Kasumi-1 (cell line): ENCODE measurements at places on chromosomes 5 and 9.

DNA sequence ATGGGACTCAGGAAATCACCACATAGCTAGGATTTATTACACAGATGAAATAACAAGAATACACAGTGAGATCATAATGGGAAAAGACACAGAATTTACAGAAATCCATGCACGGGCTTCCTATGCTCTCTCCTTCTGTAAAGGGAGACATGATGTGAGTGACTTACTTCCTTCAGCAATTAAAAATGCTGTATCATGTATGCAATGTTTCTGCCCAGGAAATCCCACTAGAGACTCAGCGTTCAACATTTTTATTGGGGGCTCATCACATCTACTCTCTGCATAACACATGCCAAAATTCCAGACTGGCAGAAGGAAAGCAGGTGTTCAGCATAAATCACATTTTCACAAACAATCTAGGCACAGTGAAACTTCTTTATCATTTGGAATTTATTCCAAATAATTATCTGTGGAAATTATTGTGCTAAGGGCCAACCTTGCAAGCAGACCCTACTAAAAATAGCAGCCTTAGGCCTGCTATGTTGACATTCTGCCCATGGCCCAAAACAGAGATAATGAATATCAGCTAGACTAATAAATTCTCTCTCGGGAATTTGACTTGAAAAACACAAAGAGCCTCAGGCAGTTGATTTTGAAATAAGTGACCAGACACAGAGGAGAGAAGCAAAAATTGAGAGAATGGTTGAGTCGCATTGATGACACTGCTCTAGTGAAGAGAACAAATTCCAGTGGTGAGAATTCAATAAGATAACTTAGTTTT lies 31.4 kb upstream of the SELENOP start:
- DNase-seq: no peak

DNA sequence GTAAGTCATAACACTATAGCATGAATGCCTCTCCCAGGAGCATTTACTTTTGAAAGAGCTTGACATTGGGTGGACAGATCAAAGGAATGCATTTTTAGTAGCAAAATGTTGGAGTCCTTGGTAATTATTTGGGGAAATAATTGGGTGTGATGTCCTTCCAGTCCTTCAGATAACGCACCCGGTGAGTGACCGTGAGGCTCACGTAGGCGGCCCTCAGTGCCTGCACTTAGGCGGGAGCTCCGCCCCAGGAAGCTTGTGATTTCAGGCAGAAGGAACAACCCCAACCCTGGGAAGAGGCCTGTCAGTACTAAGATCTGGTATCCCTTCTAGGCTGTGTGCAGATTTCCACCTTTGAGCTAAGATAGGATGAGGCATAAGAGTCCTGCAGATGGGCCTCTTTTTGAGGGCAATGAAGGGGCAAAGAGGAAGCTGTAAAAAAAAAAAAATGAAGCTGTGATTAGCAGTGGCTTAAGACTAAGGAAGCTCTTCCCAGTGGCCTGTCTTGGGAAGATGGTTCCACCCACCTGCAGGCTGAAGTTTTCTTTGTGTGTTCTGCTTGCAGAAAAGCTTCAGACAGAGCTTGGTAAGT lies 14.9 kb downstream of the BTNL9 start:
- DNase-seq: no peak

GRCh38 chr9:113222482-113222841 lies 1.1 kb downstream of the SLC31A1 start:
- no peak for DNase-seq

DNA sequence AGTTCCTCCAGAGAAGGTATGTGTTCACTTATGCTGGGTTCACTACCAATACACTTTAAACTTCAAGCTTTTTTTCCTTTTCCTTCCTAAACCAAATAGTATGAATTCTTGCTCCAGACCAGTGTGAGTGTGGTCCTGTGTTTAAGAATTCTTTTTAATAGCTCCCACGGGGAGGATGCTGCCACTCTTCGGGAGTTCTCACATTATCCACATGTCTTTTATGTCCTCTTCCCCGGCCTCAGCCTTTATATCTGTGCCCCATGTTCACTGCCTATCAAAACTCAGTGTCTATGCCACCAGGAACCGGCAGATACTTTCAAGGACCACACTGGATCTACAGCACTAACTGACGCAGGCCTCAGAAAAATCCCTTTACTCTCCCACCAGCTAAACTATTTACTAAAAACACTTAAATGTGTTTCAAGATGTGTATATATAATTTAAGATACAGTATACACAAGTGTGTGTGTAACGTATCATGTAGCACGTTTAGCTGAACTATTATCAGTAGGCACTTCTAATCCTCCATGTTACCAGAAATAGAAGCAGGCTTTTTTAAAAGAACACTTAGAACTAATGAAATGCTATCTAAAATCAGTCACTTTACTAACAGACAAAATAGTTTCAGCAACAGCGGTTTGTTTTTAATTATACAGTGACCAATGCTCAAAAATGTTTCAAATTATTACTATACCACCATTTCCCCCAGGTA lies 88.0 kb downstream of the PLPP1 start:
- no peak for DNase-seq

DNA sequence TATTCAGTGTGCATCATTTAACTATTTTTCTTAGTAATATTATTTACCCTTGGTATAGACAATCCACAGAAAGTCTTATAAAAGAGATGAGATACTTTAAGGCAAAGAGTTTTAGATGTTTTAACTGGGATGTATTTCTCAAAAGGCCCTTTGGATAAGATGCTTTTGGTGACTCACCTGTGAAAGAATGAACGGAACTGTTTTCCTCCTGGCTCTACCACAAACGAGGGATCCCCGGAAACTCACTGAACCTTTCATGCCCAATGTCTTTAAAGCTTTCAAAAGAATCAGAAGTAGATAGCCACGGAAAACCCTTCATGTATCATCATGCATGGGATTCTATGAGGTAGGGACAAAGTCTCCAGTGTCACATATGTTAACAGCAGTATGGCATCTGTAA lies 1.6 kb downstream of the ZNF782 start:
- no peak for DNase-seq

DNA sequence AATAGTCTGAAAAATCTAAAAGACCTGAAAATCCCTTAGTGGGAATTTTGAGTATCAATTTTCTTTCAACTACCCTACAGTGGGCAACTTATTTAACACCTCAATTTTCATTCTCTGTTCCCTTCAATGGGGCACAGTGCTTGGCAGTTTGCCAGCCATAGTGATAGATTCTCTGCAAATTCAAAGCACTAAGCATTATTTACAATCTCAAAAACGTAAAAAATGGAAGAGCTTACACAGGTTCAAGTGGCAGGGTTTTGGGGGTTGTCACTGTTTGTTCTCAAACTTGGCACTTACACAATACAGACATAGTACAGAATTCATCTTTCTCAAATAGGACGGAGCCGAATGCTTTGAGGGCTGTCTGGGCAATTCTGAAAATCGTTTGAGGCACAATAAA lies 515.0 kb downstream of the EFNA5 start:
- no peak for DNase-seq

DNA sequence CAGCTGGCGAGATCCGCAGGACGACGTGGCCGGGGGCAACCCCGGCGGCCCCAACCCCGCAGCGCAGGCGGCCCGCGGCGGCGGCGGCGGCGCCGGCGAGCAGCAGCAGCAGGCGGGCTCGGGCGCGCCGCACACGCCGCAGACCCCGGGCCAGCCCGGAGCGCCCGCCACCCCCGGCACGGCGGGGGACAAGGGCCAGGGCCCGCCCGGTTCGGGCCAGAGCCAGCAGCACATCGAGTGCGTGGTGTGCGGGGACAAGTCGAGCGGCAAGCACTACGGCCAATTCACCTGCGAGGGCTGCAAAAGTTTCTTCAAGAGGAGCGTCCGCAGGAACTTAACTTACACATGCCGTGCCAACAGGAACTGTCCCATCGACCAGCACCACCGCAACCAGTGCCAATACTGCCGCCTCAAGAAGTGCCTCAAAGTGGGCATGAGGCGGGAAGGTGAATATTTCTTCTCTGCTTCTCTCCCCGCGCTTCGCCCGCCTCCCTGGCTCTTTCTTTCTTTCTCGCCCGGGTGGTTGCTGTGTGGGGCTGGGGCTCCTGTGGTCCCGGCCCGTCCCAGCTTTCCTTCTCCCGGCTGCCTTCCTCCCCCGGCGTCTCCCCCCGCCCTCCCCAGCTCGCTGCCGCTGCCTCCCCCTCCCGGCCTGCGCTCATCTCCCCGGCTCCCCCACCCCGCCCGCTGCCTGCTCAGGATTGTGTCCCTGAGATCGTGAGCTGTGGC lies 2.2 kb downstream of the NR2F1 start:
- DNase-seq: no peak

GRCh38 chr5:53825016-53825415 lies 264.6 kb downstream of the NDUFS4 start:
- DNase-seq: no peak
